Jurkat, Clone E6-1 (cell line): ENCODE measurements at places on chromosomes 11 and 22.

- DNase-seq, result no peak
Observed at GRCh38 chr11:80024119-80024518, 583.3 kb upstream of the TENM4 start.

DNA sequence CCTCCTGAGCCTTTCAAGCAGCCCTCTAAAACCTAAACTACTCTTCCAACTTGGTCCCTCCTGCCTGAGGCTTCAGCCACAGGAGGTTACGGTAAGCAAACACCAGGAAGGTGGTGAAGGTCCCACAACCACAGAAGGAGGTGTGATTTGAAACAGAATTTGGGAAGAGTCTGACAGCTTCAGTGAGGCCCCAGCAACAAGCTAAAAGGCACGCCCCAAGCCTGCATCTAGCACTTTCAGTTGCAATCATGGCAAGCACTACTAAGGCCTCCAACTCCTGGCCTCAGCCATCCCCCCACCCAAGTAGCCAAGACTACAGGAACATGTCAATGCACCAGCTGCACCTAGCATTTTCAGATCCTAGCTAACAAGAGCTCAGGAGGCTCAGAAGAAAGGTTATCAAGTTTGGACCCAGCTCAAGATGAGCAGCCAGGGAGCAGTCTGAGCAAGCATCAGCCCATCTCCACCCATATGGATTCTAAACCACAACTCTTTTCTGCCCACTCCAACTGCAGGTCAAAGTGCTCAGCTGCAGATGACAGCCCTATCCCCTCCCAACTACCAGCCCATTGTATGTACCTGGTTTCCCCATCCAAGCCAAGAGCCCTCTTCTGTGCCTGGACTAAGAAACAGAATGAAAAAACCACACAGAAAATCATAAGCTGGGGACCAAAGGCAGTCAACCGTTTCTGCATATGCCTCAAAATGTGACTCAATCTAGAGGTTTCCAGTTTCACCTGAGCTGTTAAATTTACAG is 10.4 kb upstream of the AHNAK start:
- DNase-seq, result peak; percentile 90

- no peak for DNase-seq
Observed at GRCh38 chr11:70050243-70050642, 27.9 kb upstream of the ANO1 start.

DNA sequence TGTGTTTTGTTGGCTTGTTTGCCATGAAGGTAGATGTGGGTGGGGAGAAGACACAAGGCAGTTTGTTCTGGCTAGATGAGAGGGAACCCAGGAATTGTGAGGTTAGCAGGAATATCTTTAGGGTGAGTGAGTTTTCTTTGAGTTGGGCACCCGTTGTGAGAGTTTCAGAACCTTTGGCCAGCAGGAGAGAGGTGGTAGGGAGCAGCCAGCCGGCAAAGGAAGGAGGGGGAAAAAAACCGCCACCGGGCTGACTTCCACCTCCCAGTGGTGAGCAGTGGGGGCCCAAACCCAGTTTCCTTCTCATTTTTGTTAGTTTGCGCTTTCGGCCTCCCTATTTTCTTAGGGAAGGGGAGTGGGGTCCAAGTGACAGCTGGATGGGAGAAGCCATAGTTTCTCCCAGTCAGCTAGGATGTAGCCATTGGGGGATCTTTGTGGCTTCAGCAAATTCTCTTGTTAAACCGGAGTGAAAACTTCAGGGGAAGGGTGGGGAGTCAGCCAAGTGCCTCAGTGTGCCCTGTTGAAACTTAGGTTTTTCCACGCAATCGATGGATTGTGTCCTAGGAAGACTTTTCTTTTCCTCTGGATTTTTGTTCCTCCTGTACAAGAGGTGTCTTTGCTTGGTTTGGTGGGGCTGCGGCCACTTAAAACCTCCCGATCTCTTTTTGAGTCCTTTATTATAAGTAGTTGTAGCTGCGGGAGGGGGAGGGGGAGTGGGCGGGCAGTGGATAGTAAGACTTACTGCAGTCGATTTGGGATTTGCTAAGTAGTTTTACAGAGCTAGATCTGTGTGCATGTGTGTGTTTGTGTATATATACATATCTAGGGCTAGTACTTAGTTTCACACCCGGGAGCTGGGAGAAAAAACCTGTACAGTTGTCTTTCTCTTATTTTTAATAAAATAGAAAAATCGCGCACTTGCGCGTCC is 1.1 kb upstream of the GCAT start:
- no peak for DNase-seq

GRCh38 chr11:8779107-8779506 is 96.5 kb downstream of the RPL27A start:
- DNase-seq, result no peak

DNA sequence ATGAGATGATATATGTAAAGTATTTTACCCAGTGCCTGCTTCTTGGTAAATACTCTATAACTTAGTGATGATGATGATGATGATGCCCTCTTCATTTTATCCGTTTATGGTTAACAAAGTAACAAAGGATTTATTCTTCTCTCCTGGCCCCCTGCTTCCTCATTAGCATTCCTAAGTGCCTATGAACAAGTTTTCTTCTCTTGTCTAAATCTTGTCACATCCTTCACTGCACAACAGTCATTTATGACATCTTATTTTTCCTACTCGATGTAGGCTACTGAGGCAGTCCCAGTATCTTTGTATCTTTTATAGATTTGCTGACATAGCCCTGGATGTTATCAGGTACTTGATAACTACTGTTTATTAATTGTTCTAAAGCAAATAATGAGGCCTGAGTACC is 754.4 kb upstream of the ARHGAP42 start:
- DNase-seq, result no peak

GRCh38 chr11:45031912-45032519 is 81.3 kb upstream of the TP53I11 start:
- no peak for DNase-seq

DNA sequence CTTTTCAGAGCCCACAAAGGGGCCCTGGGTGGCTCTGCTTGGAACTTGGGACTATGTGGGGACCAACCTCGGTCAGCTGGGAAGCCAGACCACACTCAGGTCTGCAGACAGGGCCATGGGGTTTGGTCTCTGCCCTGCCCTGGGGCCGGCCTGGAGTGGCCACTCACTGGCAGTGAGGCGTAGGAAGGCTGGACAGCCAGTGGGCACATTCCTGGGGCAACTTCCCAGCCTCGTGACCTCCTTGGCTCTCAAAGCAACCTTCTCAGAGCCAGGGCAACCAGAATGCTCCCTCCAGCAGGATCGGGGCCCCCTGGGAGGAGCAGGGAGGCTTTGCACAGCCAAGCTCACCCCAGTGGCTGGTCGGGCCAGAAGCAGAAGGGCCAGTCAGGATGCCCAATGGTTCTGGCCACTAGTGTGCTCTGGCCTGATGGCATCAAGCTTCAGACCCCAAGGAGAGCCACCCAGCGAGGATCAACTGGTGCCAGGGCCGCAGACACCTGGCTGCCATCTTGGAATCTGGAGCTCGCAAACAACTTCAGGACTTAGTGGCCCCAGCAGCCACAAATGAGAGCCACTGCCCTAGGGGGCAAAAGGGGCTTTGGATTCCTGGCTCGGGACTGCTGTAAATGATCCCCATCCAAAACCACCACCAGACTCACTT is 87.1 kb downstream of the MYEOV start:
- no peak for DNase-seq

DNA sequence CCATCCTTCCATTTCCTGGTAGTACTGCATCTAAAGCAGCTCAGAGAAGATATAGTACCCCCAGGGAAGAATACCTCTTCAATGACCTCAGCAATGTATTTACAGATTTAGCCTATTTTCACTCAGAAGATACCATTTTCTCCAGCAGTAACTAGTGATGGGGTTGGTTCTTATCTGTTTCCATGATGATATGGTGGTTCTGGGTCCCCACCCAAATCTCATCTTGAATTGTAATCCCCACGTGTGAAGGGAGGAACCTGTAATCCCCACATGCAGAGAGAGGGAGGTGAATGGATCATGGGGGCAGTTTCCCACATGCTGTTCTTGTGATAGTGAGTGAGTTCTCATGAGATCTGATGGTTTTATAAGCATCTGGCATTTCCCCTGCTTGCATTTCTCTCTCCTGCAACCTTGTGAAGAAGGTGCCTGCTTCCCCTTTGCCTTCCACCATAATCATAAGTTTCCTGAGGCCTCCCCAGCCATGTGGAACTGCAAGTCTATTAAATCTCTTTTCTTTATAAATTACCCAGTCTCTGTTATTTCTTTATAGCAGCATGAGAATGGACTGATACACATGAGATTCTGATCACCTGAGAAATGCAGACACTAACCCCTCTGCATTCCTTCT is 139.2 kb downstream of the CCDC81 start:
- DNase-seq, result no peak

DNA sequence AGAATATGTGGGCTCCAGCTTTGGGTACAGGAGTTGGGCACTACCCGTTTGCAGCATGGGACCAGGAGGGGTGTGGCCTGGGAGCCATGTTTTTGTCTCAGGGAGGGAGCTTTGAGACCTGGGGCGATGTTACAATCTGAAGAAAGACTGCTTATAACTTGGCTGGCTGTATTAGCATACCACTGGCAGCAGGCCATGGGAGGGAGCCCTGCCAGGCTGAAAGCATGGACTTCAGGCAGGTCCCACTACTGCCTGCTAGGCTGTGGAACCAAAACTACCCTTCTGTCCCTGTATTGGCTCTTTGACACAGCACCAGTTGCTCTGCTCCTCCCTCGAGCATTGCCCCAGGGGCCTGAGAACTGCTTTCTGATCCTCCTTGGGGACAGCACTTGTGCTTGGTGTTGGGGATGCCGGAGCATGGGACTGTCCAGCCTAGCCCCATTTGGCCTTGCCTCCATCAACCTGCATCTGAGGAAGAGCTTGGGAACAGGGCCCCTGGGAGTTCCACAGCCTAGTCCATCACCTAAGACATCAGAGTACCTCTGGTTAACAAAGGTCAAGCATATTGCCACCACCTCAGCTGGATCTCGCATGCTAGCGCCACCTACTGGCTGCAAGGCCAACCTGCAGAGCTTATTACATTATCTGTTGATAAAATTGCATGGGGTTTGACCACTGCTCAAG is 217.4 kb downstream of the SBF2 start:
- no peak for DNase-seq

DNA sequence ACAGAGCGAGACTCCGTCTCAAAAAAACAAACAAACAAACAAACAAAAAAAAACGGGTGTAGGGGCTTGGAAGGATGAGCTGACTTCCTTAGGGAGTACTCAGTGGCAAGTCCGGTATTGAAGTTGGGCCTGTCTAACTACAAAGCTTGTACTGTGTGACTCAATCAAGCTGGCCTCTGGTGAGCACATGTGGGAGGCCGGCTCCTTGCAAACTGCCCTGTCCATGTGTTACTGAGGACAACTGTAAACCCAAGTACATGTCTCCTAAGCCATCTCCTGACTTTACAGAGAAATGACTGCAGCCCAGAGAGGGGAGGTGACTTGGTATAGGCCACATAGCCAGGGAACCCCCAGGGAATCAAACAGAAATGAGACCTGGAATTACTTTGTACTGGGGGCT is 11.6 kb downstream of the RIBC2 start:
- DNase-seq, result no peak

- no peak for DNase-seq
Observed at GRCh38 chr11:118838905-118839553, 44.7 kb upstream of the CXCR5 start.

DNA sequence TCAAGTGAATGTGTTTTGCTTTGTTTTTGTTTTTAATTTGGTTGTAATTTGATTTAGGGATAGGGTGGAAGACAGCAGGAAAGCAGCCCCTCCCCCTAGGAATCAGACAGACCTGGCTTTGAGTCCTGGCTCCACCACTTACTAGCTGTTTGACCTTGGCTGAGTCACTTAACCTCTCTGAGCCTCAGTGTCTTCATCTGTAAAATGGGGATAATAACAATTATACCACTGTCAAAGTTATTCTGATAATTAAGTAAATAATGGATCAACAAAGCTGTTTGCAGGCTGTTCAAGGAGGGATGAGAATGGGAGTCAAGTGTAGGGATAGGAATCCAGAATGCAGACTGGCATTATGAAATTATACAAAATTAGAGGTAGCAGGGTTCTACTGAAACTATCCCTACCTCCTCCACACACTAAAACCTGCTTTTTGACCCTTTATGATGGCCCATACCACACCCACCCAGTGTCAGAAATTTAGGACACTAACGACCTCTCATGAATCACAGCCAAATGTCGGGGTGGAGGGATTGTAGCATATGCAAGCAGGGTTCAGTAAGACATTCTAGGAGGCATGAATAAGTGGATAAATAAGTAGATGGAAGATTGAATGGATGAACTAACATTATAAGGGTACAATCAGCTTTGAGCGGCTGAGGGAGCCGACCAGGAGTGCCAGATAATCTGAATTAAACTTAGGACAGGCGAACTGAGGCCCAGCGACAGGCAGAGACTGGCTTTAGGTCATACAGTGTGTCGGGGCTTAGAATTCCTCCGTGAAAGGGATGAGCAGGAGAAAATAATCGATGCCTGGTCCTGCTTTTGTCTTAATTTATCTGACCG is 974 bp downstream of the ANAPC15 start:
- DNase-seq, result no peak

DNA sequence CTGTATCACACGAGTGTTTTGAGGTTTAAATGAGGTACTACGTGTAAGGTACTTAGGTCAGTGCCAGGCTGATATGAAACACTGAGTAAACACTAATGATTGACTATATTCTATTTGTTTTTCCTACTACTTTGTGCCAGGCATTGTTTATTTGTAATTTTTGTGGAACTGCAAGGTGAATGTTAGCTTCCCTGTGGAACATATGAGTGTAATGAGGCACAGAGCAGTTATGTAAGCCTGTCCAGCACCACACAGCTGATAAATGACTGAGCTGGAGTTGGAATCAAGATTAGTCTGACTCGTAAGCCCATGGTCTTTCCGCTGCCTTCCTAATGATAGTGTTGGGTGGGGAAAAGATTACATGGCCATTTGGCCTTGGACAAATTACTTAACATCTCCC is 5.9 kb downstream of the SLC37A2 start:
- no peak for DNase-seq

DNA sequence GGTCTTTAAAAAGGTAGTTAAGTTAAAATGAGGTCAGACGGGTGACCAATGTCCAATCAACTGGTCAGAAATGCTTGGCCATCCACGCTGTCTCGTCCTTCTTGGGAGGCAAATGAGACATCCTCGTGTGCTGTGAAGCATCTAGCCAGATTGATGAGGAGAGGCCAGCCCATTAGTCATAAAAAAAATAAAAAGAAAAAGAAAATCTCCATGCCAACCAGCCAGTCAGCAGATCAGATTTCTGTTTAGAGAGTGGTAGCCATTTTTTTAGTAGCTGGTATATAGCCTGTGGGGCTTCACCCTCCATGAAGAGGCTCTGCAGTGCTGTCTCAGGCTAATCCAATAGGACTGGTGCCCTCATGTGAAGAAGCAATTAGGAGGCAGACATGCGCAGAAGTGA is 343.1 kb upstream of the SYN3 start:
- DNase-seq, result no peak

GRCh38 chr22:27754247-27754887 is 47.2 kb downstream of the MN1 start:
- no peak for DNase-seq
